ENCODE measurements at places on chromosomes 12 and 14.

DNA sequence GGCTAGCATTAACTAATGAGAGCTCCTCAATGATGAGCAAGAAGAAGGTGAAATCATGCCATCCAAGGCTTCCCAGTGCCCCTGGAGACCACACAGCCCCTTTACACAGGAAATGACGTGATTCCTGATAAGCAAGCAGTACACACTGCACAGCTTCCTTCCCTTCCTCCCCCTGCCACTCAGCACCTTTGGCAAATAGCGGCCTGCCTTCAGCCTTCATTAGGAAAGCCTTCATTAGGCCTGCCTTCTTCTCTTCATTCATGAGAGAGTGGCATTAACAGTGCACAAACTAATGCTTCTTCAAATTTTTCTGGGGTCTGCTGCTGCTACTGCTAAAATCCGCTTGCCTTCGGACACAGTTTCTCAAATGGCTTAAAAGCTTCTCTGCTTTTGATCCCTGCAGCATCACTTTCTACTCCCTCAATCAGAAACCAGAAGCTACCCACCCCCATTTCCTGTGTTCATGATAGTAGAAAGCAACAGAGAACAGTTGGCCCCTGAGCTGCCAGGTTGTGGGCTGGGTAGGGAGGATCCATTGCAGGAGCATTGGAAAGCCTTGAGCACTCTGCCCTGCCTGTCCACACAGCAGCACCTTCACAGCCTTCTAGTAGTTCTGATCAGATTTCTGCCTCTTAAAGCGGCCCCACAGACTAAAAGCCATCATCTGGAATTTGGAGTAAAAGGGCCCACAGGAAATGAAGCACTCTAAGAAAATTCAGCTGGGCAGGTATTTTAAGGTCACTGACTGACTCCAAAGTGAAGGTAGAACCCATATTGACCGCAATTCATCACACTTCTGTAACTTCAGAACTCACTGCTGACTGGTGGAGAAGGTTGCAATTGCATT lies 103.8 kb upstream of the ETV6 start:
- no peak for DNase-seq

GRCh38 chr14:68604361-68604730 lies 188.5 kb downstream of the ZFP36L1 start:
- no peak for DNase-seq

DNA sequence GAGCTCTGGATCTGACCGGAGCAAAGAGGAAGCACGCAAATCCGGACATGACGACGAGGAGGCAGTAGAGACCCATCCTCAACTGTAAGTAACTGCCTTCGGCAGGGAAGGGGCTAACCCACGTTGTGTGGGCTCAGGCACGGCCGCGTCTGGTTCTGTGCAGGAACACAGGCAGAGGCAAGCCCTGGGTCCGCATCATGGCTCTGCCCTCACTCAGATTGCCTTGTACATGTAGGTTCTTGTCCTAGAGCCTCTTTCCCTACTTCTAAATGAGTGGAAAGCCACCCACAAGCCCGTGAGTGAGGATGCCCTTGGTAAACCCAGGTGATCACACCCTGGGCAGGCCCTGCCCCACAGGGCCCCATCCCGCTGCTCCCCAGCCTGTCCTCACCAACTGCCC lies 8.9 kb upstream of the RPLP0 start:
- DNase-seq, result no peak

DNA sequence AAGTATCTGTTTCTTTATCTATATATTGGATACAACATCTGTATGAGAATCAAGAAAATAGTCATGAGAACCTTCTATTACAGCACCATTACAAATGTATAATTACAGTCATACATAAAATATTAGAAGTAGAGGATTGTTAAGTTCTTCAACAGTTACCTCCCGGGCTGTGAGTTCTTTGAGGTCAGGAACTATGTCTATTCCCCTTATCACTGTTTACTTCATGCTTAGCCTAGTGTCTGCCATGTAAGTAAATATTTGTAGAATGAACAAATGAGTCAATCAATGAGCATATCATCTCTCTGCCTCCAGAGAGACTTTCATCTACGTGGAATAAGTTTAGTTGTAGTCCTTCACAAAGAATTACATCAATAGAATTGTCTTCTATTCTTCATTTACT lies 47.2 kb downstream of the PUS7L start:
- no peak for DNase-seq

- no peak for DNase-seq
These were observed 40.0 kb downstream of the KIF21A start for GRCh38 chr12:39402922-39403321.

DNA sequence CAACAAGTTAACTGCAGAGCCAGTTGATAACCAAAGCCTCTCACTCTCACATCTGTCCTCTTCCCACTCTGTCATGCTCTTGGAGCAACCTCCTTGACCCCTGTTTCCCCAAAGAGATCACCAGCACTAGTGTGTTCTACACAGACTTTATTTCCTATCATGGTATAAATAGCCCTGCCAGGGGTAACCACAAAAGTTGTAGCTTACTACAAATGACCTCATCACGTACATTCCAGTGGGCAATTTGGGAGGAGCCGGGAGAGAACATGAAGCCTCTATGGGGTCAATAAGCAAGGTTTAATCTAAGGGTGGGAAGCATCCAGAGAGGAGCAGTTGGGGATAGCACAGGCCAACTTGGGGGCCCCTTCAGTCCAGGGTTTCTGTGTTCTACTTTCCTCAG lies 186.5 kb downstream of the KCNA5 start:
- DNase-seq, result no peak

DNA sequence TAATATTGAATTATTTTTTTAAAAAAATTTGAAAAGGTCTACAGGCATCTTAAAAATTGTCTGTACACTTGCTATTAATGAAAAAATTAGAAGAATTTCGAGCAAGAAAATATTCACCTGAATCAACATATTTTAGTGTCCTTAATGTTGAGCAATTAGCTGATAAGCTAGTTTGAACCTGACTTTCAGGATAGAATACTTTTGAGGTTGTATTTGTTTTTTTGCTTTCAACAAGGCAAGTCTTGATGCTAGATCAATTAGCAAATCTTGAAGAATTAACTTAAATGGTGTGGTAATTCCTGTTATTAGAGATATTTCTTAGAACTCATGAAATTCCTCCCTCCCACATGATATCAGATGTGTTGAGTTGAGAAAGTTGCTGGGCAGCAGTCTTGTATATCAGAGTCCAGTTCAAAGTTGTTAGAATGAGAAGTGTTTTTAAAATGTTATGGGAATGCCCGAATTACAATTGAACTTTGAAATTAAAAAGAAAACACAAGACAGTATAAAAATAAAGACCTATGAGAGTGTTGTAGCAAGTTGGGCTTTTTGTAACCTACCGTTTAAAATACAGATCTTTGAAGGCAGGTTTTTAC lies 119.2 kb downstream of the TRMT5 start:
- no peak for DNase-seq

Measured in nucleus accumbens (tissue), 56 donors.